Natural killer cell treated with Interleukin-12 subunit alpha and Interleukin-12 subunit beta and Interleukin-15 and Interleukin-18, amount 100 ng/mL, for 72 hours (primary cell): ENCODE measurements at places on chromosomes 1 and 21.

- no peak for DNase-seq
Measured at GRCh38 chr1:211741116-211741515, 65.7 kb upstream of the NEK2 start.

DNA sequence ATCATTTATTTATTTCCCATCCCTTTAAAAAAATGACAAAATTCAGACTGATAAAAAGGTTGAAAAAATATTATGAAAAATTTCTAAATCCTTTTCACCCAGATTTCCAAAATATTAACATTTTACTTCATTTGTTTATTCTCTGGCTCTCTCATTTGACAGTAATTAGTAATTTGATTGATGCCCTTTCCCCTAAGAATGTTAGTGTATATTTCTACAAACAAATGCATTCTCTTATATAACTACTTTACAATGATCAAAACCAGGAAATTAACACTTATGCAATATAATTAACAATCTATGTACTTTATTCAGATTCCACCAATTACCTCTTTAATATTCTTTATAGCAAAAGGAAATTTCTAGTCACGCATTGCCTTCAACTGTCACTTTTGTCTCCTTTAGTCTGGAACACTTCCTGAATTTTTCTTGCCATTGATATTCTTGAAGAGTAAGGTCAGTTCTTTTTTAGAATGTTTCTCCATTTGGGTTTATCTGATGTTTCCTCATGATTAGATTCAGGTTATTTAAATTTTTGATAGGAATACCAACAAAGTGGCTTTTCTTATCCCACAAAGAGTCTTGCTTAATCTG, 3.9 kb downstream of the CD53 start:
- no peak for DNase-seq

- no peak for DNase-seq
Measured at GRCh38 chr1:28971980-28972771, 57.8 kb downstream of the EPB41 start.

DNA sequence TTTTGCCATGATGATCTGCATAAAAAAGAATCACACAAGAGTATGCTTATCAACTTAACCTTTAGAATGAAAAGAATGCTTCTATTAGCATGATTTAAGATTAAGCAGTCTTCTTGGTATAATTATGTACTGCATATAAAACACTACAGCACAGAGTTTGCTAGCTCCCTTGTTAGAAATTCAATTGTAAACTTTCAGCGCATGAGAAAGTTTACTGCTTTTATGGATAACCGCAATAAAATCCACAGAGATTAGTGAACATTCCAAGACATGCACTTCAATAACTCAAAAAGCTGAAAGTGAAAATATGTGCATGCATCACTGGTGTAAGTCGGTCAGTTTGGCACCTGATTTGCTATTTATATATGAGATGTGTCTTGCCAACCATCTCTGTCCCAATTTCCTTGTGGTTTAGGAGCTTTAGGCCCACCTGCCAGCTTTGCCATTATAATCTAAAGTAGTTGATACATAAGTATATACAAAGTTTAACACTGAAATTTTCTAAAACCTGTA, 16.9 kb downstream of the CCT8 start:
- DNase-seq = no peak

- no peak for DNase-seq
Measured at GRCh38 chr1:18560692-18561091, 70.0 kb upstream of the PAX7 start.

- no peak for DNase-seq
Measured at GRCh38 chr1:228794810-228795209, 59.5 kb downstream of the RHOU start.

DNA sequence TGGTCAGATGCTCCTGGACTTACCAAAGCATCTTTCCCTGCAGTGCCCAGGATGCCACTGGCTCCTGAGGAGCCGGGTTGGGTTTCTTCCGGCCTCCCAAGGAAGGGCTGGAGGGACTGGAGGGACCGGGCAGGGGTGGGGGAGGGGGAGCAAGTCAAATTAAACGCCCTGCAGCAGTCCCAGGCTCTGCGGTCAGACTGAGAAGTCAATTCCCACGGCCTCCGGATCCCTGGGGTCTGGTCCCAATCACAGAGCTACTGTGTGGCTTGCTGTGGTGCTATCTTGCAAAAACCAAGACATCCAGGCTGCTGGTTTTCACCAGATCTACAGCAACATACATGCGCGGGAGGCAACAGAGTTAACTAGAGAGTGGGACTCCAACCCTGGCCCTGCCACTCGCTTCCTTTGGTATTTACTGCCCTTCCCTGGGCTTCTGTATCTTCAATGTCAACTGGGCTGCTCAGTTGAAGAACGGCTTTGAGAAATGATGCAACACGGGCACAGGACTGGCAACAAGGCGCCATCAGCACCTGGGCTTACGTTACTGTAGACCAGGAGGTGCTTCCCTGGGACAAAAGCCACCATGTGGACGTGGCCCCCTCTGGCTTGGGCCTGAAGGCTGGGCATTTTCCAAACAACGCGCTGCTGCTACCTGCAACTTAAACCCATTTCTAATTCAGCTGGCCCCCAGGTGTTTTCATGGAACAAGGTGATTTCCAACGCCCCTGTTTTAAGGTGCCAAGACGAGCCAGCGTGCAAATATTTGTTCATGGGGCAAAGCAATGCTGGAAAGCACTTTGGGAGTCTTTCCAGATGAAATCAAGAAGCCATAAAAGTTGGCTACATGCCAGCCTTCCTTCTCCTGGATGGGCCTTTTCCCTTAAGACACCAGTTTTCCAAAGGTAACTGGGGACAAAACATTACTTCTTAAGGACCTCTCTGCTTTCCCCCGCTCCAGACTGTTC, 11.5 kb downstream of the RCC2 start:
- DNase-seq = no peak

DNA sequence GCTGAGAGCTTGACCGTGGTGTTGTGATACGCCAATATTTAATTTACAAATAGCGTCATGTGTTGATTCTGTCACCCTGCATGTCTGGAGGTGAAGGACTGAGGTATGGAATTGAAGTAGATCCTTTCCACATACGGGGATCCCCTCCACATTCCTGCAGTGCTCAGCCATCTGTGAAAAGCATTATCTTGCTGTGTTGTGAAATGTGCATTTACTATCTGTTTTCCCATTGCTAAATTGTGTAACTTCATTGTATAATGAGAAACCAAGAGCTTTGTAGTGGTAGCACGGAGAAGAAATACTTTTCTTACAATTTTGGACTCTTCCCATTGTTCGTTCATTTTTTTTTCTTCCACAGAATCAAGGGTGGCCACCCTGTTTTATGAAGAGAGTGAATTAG, 577.3 kb upstream of the ZP4 start:
- no peak for DNase-seq

GRCh38 chr1:161721738-161722343, 497 bp downstream of the FCRLB start:
- DNase-seq = no peak

DNA sequence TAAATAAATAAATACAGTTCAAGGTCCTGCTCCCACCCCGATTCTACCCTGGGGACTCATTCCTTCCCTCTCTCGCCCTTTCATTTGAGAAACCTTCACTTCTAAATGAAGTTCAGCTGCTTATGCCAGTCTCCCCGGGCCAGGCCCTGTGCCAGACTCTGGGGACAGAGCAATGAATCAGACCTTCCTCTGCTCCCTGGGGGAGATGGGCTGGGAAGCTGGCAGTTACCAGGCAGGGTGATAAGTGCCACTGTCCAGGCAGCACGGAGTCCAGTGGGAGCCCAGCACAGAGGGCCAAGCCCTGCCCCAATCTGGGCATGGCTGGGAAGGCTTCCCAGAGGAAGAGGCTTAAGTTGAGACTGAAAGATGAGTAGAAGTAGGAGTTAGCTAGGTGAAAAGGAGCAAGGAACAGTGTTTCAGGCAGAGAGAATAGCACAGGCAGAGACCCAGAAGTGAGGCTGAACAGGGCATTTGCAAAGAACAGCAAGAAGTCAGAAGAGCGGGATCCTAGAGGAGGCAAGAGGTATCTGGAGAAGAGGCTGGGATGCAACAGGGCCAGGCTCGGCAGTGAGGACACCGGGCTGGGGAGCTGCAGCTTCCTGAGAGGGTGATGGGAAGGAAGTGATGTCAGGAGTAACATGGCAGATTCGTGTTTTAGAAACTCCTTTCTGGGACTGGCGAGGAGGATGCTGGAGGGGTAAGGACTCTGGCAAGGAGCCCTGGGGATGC, 13.5 kb downstream of the KCNQ4 start:
- no peak for DNase-seq

- no peak for DNase-seq
Measured at GRCh38 chr1:76288758-76289483, 214.4 kb downstream of the ST6GALNAC3 start.

GRCh38 chr1:238664139-238664538, 722.2 kb upstream of the CHRM3 start:
- no peak for DNase-seq

DNA sequence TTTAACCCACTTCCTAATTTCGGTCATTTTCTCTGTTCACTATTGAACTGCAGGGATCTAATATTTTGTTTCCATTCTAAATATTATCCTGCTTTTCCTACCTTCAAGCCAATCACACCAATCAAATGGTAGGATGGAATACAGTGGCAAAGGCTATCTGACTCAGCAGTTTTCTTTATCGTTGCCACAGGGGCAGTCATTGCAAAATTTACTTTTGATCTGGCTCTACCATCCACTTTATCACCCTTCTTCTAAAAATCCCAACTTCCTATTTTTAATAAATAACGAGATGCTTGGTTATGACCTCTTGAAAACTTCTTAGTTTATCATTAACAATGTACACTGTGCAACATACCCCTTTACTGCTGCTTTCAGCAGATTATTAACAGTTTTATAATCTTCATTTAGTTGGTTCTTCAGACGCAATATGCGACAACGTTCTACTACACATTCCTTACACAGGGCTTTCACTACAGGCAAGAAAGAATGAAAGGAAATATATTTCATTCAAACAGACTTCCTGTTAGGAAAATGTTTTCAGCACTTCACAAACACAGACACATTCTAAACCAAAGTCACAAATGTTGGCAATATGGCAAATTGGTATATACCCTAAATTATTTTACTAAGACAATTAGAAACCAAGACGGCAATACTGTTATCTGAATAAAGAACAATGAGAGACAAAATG, 52.3 kb upstream of the RAP1GAP start:
- no peak for DNase-seq

GRCh38 chr1:83641206-83641658, 357.7 kb downstream of the TTLL7 start:
- no peak for DNase-seq

GRCh38 chr1:28507247-28507645, 1.4 kb downstream of the RCC1 start:
- no peak for DNase-seq

DNA sequence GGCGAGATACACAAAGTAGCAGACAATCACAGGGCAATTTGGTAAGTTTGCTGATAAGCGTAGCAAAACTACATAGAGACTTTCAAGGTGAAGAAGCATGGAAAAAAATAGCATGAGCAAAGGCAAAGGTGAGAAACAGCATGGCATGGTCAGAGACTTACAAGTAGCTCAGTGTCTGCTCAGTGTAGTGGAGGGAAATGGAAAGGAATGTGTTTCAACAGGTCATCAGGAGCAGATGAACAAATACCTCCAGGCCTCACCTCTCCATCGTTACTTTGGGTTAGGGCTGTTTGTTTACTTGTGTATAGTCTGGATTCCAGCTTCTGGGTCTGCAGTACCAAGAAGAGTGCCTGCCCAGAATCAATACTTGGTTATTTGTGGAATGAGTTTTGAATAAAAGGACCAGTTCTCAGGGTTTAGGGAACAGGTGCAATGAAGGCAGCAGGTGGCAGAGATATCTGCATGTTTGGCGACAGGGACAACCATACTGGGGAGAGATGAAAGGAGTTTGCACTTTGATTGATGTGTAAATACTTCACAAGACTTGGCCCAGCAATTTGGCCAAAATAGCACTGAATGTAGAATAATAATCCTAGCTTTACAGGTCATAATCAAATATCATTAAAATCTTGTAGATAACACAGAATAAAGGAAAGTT, 97.0 kb upstream of the FGGY start:
- DNase-seq = no peak

DNA sequence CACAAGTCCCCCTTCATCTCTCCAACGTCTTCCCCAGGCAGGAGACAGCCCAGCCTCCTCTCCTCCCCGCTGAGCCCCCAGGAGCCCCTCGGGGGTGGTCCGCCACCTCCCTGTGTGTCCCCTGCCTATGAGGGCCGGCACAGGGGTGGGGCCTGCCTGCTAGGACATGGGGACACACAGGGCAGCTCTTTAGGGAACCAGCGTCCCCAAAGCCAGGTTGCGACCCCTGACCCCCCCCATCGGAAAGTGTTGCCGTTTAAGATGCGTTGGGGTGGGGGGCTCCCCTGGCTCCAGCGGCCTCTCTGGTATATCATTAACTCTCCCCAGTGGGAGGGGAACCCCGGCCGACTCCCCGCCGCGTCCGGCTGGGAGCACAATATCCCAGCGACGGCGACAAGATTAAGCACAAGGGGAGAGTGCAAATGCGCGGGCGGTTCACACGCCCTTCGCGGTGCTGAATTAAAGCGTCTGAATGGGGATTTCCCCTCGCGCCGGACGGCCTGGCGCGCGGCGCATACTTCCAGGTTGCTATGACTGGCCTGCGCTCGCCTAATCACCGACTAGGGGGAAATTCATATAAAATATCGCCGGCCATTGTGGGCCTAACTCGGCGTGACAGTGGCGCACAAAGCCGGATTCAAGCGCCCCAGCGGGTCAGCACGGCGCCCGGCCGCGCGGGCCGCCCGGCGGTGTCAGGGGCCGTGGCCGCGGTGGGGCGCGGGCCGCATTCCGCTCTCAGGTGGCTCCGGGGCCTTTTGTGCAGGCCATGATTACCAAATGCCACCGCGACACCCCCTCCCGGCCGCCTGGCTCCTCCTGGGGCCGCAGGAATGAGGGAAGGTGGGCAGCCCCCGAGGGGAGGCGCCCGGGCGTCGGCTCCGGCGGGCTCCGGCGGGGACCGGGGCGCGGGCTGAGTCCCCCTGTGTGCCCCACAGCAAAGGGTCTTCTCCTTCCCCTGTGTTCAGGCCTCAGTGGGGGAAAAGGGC, 30.9 kb downstream of the WNT3A start:
- peak; percentile 82 for DNase-seq

- DNase-seq = no peak
Measured at GRCh38 chr1:207856276-207857023, 54.5 kb downstream of the CD34 start.
